Aorta (tissue), 5 donors: ENCODE measurements at places on chromosomes 16 and 17. TPM values are rescaled to one million over a fixed set of nuclear protein-coding genes. Genes with fewer than 3 reads are reported as not detected.
A peak's percentile ranks its signal among the peaks of the same experiment; 100 is the strongest.

RPAIN gene
- 32.5 TPM for total RNA-seq

CHD9NB gene
- total RNA-seq, result 2.3 TPM

HOXB4 gene
- total RNA-seq, result 17.9 TPM

GRCh38 chr16:86590501-86591144 is 12.3 kb downstream of the FOXL1 start:
- no peaks in the 10 kb centered on the region for H3K27me3 ChIP-seq
- no peaks in the 10 kb centered on the region for H3K36me3 ChIP-seq
- peaks cover 14% of the 10 kb centered on the region for H3K4me1 ChIP-seq
- peak overlapping the region; percentile 42 for H3K27ac ChIP-seq
- no peak overlapping the region for H3K4me3 ChIP-seq

DNA sequence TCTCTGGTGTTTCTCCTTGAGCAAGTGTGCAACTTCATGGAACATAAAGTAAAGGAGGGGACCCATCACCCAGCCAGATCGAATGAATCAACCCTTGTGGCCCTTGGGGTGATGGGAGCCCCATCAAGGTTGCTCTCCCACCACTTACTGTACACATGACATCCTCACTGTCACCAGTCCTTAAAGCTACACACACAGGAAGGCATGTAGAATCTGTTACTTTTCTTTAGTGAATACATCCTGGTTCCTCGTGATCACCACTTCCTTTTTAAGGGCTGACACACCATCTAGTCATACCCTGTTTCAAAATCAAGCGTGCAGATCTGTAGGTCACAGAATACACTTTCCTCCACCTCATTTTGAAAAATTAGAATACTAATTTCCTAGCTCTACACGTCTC is 22.6 kb upstream of the MPHOSPH6 start:
- H3K4me3 ChIP-seq, result no peak overlapping the region
- DNase-seq, result no peak
- no peak overlapping the region for H3K27ac ChIP-seq
- H3K36me3 ChIP-seq, result no peaks in the 10 kb centered on the region
- peaks cover 1% of the 10 kb centered on the region for H3K27me3 ChIP-seq

DNA sequence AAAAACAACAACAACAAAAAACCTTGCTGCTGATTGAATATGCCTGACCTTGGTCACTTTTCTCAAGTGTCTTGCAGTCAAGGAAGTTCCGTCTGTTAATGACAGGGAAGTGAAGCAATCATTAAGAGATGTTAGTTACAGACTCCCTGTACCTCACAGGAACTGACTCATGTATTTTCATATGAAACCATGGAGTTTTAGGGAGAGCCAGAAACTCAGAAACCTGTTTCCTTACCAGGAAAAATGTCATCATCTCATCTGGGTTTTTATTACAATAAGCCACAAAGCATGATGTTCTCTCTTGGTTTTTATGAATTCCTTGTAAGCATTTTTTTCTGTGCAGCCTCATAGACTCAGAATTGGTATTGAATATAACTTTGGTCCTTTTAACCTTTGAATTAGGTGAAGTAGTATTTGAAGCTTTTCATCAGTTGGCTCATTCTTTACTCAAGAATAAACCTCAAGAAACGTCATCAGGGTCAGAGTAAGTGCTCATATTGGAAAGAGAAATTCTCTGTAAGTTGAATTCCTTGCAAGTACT is 10.3 kb downstream of the LYRM1 start:
- DNase-seq, result no peak
- no peak overlapping the region for H3K4me3 ChIP-seq
- peaks cover 5% of the 10 kb centered on the region for H3K4me1 ChIP-seq
- H3K27ac ChIP-seq, result peak overlapping the region; percentile 92
- no peaks in the 10 kb centered on the region for H3K36me3 ChIP-seq

- H3K27me3 ChIP-seq, result no peaks in the 10 kb centered on the region
- peaks cover 3% of the 10 kb centered on the region for H3K4me1 ChIP-seq
- no peak overlapping the region for H3K4me3 ChIP-seq
- H3K27ac ChIP-seq, result no peak overlapping the region
- H3K36me3 ChIP-seq, result no peaks in the 10 kb centered on the region
These were observed 46.9 kb downstream of the CUEDC1 start for GRCh38 chr17:57908278-57908677.

DNA sequence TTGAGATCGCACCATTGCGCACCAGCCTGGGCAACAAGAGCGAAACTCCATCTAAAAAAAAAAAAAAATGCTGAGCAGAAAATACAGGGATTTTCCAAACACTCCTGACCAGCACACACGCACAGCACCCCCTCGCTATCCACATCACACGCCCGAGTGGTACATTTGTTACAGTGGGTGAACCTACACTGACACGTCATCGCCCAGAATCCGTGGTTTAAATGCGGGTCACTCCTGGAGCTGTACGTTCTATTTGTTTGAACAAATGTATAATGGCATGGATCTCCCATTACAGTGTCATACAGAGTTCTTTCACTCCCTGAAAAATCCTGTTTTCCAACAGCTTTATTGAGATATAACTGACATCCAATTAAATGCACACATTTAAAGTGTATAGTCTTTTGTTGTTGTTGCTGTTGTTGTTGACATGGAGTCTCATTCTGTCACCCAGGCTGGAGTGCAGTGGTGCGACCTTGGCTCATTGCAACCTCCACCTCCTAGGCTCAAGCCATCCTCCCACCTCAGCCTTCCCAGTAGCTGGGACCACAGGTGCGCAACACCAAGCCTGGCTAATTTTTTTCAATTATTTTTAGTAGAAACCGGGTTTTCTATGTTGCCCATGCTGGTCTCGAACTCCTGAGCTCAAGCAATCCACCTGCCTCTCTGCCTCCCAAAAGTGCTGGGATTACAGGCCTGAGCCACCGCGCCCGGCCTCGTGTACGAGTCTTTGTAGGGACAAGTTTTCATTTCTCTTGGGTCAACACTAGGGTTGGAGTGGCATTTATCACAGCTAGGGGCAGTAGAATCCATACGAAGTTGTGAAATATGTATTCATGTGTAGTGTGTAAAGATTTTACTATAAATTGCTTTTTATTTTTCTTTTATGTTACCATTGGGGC is 4.4 kb upstream of the CARHSP1 start:
- no peaks in the 10 kb centered on the region for H3K27me3 ChIP-seq
- H3K4me1 ChIP-seq, result no peaks in the 10 kb centered on the region
- H3K4me3 ChIP-seq, result no peak overlapping the region
- H3K27ac ChIP-seq, result no peak overlapping the region
- H3K36me3 ChIP-seq, result no peaks in the 10 kb centered on the region
- no peak for DNase-seq

DNA sequence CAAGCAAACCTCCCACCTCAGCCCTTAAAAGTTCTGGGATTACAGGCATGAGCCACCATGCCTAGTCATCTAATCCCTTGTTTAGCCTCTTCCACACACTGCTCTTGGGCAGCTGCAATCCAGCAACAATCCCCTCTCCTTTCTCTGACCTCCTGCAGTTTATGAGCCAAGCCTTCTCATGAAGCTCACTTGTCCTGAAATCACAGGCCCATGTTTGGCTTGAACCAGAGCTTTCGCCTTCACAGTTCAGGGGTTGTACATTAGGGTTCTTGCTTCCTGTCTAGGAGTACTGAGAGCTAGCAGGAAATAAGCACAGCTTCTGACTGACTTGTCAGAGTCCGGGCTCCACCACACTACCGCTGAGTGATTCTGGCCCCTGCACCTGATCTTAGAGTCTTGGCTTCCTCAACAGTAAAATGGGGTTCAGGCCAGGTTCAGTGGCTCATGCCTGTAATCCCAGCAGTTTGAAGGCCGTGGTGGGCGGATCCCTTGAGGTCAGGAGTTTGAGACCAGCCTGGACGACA is 16.3 kb downstream of the ERAL1 start:
- no peaks in the 10 kb centered on the region for H3K4me1 ChIP-seq
- H3K27ac ChIP-seq, result no peak overlapping the region
- DNase-seq, result no peak
- H3K36me3 ChIP-seq, result no peaks in the 10 kb centered on the region
- H3K4me3 ChIP-seq, result no peak overlapping the region

GRCh38 chr17:27985736-27986399 is 56.6 kb upstream of the NLK start:
- H3K27ac ChIP-seq, result no peak overlapping the region
- H3K4me1 ChIP-seq, result no peaks in the 10 kb centered on the region
- DNase-seq, result no peak
- no peak overlapping the region for H3K4me3 ChIP-seq
- no peaks in the 10 kb centered on the region for H3K27me3 ChIP-seq
- H3K36me3 ChIP-seq, result no peaks in the 10 kb centered on the region

GRCh38 chr17:73003487-73003886 is 89.0 kb downstream of the SLC39A11 start:
- H3K4me1 ChIP-seq, result peaks cover under 1% of the 10 kb centered on the region
- H3K27me3 ChIP-seq, result no peaks in the 10 kb centered on the region
- H3K36me3 ChIP-seq, result no peaks in the 10 kb centered on the region
- no peak for DNase-seq
- H3K4me3 ChIP-seq, result no peak overlapping the region
- no peak overlapping the region for H3K27ac ChIP-seq

RHOT1 gene
- 42.0 TPM for total RNA-seq

GRCh38 chr17:75565066-75565465 is 22.5 kb upstream of the MYO15B start:
- H3K36me3 ChIP-seq, result no peaks in the 10 kb centered on the region
- H3K4me1 ChIP-seq, result no peaks in the 10 kb centered on the region
- DNase-seq, result no peak
- H3K27me3 ChIP-seq, result no peaks in the 10 kb centered on the region
- H3K4me3 ChIP-seq, result no peak overlapping the region
- H3K27ac ChIP-seq, result no peak overlapping the region

METTL23 gene
- 27.9 TPM for total RNA-seq

GRCh38 chr16:51875834-51876600 is 670.9 kb downstream of the TOX3 start:
- no peaks in the 10 kb centered on the region for H3K4me1 ChIP-seq
- DNase-seq, result no peak
- no peaks in the 10 kb centered on the region for H3K36me3 ChIP-seq
- no peak overlapping the region for H3K4me3 ChIP-seq

GRCh38 chr17:43958748-43959352 is 5.1 kb upstream of the PYY start:
- DNase-seq, result no peak
- H3K4me3 ChIP-seq, result no peak overlapping the region
- no peaks in the 10 kb centered on the region for H3K27me3 ChIP-seq
- no peaks in the 10 kb centered on the region for H3K36me3 ChIP-seq

HOXB6 gene
- total RNA-seq, result 5.8 TPM

- H3K27me3 ChIP-seq, result no peaks in the 10 kb centered on the region
- H3K4me1 ChIP-seq, result no peaks in the 10 kb centered on the region
- no peaks in the 10 kb centered on the region for H3K36me3 ChIP-seq
- no peak overlapping the region for H3K27ac ChIP-seq
- no peak for DNase-seq
These were observed 26.2 kb upstream of the RHBDL3 start for GRCh38 chr17:32239456-32239855.

DNA sequence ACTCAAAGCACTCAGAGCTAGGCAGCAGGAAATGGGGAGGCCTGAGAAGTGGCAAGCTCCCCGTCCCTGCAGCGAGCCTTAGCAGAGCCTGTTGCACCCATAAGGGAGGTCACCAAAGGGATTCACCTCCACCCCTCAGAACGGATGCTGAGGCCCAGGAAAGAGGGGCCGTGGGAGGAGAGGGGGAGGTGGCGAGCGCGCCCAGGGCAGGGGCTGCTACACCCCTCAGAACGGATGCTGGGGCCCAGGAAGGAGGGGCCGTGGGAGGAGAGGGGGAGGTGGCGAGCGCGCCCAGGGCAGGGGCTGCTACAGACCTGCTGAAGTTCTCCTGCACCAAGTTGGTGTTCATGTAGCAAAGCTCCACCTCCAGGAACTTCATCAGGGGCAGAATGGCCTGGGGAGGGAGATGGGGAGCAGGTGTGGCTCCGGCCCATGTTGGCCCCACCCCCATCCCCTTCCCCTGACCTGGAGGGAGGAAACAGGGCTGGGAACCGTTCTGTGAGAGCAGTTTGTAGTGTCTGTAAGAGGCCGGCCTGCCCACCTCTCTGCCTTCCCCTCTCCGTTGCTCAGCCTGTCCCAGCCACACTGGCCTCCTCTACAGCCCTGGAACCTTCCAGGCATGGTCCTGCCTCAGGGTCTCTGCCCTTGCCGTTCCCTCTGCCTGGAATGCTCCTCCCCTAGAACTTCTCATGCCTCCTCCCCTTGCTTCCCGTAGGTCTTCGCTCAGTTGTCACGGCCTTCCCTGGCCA is 11.4 kb downstream of the UNC13D start:
- H3K4me1 ChIP-seq, result no peaks in the 10 kb centered on the region
- no peaks in the 10 kb centered on the region for H3K27me3 ChIP-seq

DNA sequence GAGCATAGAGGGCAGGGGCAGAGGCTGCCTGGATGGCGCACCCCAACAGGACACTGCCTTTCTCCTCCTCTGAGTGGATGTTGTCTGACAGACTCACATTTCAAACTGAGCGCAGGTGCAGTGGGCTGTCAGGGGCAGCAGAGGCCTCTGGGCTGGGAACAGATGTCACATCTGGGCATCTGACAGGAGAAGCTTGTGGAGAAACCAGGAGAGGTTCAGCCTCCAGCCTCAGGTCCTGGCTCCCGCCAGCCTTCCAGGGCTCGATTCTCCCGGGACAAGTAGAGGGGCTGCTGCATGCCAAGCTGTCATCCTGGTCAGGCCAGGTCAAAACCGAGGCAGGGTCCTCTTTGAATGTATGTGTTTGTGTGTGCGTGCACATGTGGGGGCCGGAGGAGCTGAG is 67.7 kb upstream of the SDK2 start:
- no peaks in the 10 kb centered on the region for H3K36me3 ChIP-seq
- DNase-seq, result peak; percentile 55
- H3K27ac ChIP-seq, result no peak overlapping the region
- H3K4me3 ChIP-seq, result no peak overlapping the region

FOXN1 gene
- not detected for total RNA-seq

DNA sequence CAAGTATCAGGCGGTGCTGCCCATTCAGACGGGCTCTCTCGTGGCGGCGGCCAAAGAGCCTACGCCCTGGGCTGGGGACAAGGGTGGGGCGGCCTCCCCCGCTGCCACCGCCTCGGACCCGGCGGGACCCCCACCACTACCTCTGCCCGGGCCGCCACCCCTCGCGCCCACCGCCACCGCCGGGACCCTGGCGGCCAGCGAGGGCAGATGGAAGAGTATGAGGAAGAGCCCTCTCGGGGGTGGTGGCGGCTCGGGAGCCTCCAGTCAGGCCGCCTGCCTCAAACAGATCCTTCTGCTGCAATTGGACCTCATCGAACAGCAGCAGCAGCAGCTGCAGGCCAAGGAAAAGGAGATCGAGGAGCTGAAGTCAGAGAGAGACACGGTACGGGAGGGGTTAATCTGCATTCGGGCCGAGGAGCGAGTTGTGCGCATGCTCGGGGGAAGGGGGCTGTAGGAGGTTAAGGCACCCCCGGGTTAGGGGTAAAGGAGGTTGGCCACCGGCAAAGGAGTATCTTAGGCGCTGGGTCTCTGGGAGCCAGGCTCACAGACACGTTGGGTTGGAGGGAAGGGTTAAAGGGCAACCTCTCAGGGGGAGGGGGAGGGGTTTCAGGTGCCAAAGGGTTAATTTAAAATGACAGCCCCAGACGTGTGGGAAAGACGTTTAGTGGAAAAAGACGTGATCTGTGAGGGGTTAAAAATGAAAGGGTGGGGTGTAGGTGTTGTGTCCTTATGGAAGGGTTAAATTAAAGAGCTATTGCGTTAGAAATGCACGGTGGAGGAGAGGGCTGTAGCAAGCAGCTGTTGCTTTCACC is 1.4 kb downstream of the MSL1 start:
- no peaks in the 10 kb centered on the region for H3K27me3 ChIP-seq
- no peaks in the 10 kb centered on the region for H3K4me1 ChIP-seq
- H3K27ac ChIP-seq, result peak overlapping the region; percentile 45
- peak overlapping the region; percentile 62 for H3K4me3 ChIP-seq
- DNase-seq, result peak; percentile 67
- H3K36me3 ChIP-seq, result peaks cover 5% of the 10 kb centered on the region

GRCh38 chr17:17547210-17547764 is 44.2 kb downstream of the PEMT start:
- H3K36me3 ChIP-seq, result no peaks in the 10 kb centered on the region
- H3K4me1 ChIP-seq, result no peaks in the 10 kb centered on the region
- H3K27ac ChIP-seq, result no peak overlapping the region
- DNase-seq, result no peak
